ENCODE measurements at places on chromosomes 5 and 9.

DNA sequence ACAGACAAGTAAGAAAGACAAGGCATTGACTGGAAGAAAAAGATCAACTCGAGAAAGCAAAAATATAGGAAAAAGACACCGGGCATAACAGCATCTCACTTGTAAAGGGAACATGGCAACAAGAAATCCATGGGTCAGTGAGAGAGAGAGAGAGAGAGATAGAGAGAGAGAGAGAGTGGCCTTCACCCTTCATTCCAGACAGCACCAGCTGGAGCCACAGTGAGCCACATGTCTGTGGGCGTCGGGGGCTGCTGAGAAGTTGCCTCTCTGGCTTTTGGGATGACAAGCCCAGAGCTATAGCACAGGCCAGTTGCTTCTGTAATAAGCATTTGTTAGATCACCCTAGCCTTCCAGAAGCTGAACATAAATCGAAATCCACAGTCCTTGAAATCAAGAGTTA lies 20.3 kb upstream of the ENC1 start:
- no peak for DNase-seq

- peak; percentile 47 for DNase-seq
Observed at GRCh38 chr5:132489871-132490483, 596 bp downstream of the IRF1 start.

DNA sequence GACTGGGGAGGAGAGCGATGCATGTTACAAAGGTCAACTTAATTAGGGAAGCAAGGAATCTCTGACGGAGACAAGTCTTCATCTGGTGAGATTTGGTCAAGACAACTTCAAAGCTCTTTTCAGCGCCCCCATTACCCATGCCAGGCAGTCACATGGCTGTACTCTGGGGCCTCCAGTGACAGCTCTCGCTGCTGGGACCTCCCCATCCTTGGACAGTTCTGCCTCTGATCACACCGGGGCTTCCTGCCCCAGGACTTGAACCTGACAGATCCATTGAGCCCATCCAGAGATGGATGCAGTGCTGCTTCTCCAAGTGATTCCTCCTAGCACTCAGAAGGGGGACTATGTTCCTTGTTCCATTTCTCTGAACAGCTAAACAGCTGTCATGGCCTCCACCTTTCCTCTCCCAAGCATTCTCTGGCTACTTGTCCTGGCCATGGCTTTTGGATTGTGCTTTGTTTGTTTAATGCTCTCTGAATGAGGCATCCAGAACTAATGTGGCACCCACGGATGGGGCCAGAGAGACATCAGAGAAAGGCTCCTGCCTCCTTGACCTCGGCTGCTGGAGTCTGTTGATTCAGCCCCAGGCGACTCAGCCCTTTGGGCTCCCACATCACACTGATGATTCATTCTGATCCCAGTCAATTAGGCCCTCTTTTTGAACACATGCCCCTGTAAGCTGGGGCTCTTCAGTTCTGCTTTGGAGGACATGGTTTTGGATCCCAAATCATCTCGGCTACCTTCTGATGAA lies 122.1 kb upstream of the ADAMTS16 start:
- DNase-seq = no peak

- DNase-seq = no peak
Observed at GRCh38 chr9:5612185-5612530, 16.7 kb upstream of the RIC1 start.

DNA sequence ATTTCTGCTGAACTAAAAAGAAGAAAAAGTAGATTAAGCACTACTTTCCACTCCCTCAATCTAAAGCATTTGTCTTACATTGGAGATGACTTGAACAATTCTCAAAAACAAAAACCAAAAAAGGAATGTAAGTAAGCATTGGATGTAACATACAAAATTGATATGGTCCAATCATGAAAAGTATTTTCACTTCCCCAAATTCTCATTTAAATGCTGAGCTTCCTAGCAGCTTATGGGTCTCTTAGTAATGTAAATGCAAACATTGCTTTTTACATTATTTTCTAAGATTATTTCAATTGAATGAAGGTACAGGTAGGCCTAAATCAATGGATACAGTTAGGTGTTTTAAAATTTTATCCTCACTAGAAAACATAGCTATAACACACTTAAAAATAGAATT lies 20.0 kb downstream of the ANKH start:
- no peak for DNase-seq

DNA sequence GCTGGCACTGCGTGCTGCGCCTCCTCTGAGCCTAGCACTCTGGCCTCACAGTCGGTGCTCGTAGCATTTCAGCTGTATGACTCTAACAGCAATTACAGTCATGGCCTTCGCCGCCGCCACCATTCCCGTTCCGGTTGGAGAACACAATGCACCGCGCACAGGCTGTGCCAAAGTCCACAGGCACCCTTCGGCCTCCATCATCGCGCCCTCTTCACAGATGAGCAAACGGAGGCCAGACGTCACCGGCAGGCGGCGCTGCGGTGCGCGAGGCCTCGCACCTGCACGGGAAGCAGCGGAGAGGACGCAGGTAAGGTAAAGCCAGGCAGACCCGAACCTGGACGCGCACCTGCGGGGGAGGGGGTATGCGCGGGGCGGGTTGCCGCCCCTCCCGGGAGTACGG lies 128.9 kb downstream of the BARX1 start:
- DNase-seq = no peak

DNA sequence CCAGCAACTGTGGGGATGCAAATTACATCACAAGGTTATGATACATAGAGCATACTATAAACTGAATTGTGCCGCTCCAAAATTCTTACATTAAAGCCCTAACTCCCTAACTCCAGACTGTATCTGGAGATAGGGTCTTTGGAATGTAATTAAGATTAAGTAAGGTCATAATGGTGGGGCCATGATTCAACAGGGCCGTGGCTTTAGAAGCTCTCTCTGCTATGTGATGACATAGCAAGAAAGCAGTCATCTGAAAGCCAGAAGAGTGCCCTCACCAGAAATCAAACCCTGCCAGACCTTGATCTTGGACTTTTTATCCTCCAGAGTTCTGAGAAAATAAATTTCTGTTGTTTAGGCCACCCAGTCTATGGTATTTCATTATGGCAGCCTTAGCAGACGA lies 123.9 kb downstream of the FBXL17 start:
- DNase-seq = peak; percentile 48

- no peak for DNase-seq
Observed at GRCh38 chr9:80213613-80214012, 641.8 kb downstream of the TLE4 start.

GRCh38 chr5:34811706-34812105 lies 27.3 kb upstream of the TTC23L start:
- no peak for DNase-seq

GRCh38 chr9:117464941-117465616 lies 50.2 kb upstream of the ASTN2 start:
- no peak for DNase-seq

GRCh38 chr9:85212209-85212608 lies 529.5 kb downstream of the AGTPBP1 start:
- DNase-seq = peak; percentile 27

DNA sequence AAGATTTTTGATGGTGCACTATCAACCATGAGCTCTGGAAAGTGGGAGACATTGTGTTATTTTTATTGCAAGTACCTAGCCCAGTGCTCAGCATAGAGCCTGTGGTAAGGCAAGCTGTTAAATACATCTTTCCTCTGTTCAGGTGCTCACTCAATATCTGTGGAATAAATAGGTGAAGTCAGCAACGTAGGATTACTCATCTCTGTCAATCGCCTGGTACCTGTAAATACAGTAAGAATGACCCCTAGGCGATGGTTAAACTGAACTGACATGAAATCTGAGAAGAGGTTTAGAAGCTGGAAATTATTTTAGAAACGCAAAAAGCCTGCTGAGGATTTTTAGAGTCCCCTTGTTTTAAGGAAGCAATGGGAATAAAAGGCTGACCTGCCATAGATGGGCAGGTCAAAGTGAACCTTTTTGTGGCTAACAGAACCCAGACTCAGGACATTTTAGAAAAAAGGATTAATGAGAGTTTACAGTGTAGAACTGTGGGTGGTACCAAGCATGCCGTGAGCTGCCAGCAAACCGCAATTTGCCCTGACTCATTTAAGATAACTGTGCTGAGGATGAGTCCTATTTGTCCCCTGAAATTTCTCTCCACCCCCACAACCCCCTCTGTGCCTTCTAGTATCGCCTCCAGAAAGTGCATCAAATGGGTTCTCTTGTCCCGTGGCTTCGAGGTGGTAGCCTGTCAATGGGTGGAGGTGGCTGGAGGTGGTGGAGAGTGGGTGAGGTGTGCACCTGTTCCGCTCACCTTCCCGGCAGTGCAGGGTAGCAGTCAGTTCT lies 375.1 kb downstream of the MED10 start:
- DNase-seq = no peak

DNA sequence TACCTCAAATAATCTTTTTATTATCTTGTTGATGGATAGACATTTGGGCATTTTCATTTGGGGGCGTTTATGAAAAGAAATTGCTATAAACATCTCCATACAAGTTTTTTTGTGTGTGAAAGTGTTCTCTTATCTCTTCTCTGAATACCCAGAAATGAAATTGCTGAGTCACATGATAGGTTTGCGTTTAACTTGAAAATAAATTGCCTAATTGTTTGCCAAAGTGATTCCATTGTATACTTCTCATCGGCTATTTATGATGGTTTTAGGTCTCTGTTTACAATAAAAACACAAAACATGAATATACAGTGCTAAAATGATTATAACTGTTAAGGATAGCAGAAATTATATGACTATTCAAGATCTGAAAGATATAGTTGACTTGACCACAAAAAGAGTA lies 361.7 kb downstream of the TAF11L14 start:
- no peak for DNase-seq

DNA sequence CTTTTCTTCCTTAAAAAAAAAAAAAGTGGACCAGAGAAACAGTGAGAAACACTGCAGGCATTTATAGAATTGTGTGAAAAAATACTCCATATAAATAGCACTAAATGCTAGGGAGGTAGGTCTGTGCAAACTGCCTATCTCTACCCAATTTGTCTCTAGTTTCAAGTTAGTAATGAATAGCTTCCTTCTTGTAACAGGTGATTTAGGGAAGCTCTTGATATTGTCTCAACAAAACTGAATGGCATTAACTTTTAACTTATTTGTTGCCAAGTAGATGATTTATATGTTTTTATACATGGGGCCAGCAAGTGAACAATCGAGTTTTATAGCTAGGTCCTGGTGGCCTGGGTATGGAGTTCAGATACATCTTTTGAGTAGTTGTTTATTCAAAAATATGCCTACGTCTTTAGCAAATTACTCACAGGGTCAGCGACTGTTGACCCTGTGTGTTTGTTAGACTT lies 283.6 kb downstream of the NR3C1 start:
- no peak for DNase-seq

GRCh38 chr5:160318409-160318808 lies 6.0 kb upstream of the CCNJL start:
- no peak for DNase-seq

- peak; percentile 69 for DNase-seq
Observed at GRCh38 chr5:179827680-179828079, 7.0 kb downstream of the SQSTM1 start.

GRCh38 chr5:54087436-54087835 lies 222.9 kb downstream of the ARL15 start:
- DNase-seq = peak; percentile 93

Data from iris pigment epithelial cell (primary cell).